ENCODE measurements at places on chromosomes 7 and 10. TPM values are rescaled to one million over a fixed set of nuclear protein-coding genes. Genes with fewer than 3 reads are reported as not detected.

Gene MSANTD7
- polyA plus RNA-seq, result 4.7 TPM

Gene BMPER
- 6.2 TPM for polyA plus RNA-seq

Gene LMTK2
- polyA plus RNA-seq, result 4.4 TPM

DNA sequence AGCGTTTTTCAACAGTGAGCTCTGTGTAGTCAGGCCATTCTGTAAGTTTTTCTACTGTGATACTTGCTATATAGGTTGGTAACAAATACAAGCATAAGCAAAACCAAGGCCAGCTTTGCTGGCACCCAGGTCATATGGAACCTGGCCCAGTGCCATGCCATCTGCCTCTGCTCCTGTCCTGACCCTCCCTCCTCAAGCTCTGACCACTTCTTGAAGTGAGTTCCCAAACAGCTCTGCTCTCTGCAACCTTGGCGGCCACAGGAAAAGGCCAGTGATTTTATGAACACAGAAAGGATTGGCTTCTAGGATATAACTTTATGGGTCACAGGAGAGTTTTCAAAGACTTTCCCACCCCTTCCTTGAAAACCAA lies 12.8 kb downstream of the NOD1 start:
- DNase-seq, result no peak
- H3K4me3 ChIP-seq, result no peak overlapping the region
- H3K27ac ChIP-seq, result peak overlapping the region; percentile 85
- no peaks in the 10 kb centered on the region for H3K27me3 ChIP-seq
